ENCODE measurements at places on chromosomes 4 and X.

GRCh38 chr4:183721207-183722081 is 62.4 kb downstream of the TRAPPC11 start:
- peak; percentile 80 for DNase-seq

DNA sequence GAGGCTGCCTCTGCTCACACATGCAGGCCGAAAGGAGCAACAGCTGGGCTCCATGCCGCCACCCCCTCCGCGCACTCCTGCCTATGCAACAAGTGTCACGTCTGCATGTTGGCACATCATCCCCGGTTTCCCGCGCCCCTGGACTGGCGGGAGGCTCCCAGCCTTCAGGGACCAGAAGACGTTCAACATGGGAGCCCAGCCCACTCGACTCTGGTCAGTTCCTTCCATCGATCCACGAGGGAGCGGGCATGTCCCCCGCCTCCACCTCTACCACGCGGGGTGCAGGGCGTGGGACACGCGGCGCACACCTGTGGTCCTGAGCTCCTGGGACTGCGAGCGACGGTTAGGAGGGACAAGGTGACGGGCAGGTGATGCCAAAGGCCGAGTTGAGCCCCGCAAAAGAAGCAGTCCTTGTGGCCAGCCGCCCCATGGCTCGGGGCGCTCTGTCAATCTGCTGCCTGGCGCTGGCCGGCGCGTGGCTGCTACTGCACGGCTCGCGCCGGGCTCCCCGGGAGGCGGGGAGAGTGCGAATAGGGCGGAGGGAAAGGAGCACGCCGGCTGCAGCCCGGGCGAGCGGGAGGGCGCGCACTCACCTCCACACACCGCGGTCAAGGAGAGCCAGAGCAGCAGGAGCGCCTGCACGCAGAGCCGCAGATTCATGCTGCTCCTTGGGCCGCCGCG is 645 bp downstream of the APLN start:
- peak; percentile 83 for DNase-seq

- no peak for DNase-seq
Observed at GRCh38 chr4:126097155-126097799, 782.5 kb downstream of the FAT4 start.

GRCh38 chr4:147284256-147284835 is 196.6 kb upstream of the EDNRA start:
- DNase-seq, result no peak

GRCh38 chrX:69036674-69037573 is 128.3 kb downstream of the PJA1 start:
- peak; percentile 60 for DNase-seq

DNA sequence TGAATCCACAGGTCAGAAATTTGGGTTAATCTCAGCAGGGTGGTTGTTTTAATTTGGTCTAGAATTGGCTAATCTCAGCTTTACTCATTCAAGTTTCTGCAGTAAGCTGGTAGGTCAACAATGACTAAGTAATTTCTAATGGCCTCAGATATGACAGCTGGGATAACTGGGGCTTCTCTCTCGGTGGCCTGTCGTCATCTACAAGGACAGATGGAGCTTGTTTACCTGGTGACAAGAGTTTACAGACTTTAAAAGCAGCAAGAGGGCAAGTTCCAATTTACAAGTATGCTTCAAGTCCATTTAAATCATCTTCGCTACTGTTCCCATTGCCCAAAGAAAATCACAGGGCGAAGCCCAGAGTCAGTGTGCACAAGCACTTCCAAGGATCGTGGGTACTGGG is 453.9 kb downstream of the PDHA2 start:
- no peak for DNase-seq

DNA sequence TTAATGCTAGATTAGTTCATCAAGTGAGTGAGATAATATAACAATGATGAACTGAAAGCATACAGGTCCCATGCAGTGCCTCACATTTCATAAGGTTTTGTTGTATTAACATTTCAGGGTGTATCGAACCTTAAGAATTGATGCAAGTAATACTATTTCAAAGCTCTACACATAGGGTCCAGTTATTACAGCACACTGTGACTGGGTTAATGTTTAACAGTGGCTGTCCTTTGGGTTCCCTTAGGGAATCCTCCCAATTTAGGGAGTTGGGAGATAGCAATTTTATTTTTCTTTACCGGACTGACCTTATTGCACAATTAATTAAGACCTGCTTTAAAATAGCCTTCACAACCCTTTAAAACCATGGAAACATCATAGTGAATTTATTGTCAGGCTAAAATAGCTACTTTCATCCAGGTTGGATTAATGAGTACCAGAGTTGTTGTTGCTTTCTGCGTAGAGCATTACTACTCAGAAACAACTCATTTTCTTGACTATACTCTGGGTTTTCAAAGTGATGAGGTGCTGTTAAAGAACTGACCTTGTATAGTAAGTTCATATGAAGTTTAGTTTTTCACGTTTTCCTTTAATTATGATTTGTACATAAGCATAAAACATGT is 134.4 kb downstream of the AKAP4 start:
- DNase-seq, result no peak

DNA sequence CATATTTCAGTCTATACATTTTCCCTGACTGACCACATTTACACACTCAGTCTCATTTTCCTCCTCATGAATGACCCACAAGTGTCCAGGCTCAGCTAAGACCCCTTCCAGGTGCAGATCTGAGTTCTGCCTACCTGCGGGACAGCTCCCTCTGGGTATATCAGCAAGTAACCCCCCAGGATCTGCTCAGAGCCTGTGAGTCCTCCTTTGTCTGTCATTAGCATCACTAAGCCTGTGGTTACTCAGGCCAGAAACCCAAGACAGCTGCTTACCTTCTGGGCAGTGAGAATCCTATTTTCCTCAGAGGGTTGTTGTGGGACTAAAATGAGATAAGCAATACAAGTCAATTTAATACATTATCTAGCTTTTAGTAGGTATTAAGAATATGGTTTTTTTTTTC is 487.6 kb upstream of the BOD1L1 start:
- DNase-seq, result peak; percentile 5

GRCh38 chrX:147910607-147911006 is 1.1 kb upstream of the FMR1 start:
- DNase-seq, result no peak

GRCh38 chr4:53576676-53577372 is 14.5 kb downstream of the LNX1 start:
- DNase-seq, result no peak

DNA sequence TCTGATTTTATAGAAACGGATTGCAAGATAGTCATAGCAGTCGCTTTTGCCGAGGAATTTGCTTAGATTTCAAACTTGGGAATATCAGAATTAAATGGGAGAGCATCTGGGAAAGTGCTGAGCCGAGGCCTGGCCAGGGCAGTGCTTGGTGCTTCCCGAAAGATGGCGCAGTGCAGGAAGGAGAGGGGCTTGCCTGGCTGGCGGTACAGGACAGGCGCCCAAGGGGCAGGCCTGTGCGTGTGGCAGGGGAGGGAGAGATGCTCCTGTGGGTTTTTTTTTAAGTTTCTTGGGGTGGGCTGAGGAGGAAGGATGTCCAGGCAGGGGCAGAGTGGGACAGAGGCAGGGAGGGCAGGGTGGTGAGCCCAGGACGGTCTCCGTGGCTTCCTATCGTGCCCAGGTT is 241.1 kb downstream of the AFAP1 start:
- peak; percentile 87 for DNase-seq

DNA sequence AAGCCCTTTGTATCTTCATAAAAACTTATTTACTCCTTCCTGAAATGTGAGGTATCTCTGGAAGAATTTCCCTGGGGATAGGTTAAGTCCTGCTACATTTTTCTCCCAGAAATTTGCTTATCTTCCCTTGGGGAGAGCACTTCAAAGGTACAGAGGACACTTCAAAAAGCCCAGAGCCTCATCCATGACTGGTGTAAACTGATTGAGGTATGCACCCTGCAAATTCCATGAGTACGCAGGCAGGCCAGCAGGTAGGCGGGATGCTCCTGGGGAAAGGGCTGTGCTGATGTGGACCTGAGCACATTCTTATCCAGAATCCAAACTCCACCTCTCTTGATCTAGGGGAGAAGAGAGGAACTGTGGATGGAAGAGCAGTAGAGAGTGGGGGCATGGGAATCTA is 26.3 kb upstream of the RASGEF1B start:
- DNase-seq, result peak; percentile 16

DNA sequence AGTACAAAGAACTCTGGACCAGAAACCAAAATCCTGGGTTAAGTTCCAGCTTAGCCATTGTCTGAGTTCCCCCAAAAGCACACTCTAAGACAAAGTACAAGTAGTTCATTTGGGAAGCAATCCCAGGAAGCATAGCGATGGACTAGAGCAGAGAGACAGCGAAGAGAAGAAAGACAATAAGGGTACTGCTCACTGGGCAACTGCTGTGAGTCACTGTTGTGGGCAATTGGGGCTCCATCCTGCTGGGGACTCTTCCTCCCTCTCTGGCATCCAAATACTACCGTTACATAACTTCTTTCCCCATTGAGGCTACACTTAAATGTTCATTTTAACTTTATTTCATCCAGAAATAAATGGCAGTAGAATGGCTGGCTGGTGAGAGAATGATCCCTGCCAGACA is 14.1 kb downstream of the SRPX start:
- no peak for DNase-seq

- no peak for DNase-seq
Observed at GRCh38 chrX:46602468-46603102, 29.0 kb downstream of the CHST7 start.

GRCh38 chr4:1049591-1049905 is 38.1 kb downstream of the FGFRL1 start:
- DNase-seq, result no peak

GRCh38 chr4:37922328-37922727 is 31.4 kb downstream of the TBC1D1 start:
- no peak for DNase-seq

DNA sequence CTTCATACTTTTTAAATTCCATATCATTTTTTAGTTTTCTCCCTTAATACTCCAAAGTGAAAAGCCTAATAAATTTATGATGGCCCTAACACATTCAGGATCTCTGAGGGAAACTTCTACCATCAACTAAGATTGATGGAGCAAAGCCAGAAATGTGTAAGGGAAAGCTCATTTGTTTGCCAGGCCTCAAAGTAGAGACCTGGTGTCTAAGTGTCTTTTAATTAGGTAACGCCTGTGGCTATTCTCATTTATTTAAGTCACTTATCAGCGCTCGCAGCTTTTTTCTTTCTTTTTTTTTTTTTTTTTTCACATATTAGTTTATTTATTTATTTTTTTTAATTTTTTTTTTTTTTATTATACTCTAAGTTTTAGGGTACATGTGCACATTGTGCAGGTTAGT is 242.4 kb downstream of the TMA16 start:
- no peak for DNase-seq

DNA sequence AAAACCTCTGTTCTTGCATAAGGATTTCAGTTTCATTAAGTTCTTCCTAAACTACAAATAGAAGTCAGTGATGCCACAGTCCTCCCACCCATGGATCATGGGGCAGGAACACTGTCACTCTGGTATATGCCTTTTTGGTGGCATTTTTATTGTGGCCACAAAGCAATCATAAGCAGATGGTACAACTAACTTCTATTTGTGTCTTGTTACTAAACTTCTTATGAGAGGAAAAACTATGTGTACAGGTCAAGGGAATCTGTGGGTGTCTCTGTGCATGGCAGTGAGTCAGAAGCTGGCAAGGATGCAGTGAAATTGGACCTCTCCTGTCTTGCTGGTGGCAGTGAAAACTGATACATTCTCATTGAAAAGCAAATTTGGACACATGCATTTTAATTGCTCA is 245.0 kb upstream of the GPC4 start:
- no peak for DNase-seq

DNA sequence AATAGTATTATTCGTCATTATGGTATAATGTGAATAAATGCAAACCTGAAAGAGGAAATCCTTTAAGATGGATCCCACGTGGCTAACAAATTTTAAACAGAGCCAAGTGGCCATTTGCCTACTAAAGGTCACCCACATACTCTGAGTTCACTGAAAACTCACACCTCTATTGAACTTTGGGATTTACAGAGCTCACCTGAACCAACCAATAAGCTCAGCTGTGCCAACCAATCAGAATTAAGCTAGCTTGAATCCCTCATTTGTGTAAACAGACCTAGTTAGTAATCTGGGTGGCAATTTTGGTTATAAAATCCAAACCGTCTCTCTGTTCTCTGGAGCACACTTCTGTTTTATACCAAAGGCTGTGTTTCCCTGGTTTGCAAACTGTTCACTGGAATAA is 5.4 kb upstream of the NUDT9 start:
- no peak for DNase-seq
